Activated T-helper 1 cell treated with anti-CD3 and anti-CD28 coated beads, Interleukin-2, amount 50 U/mL, for 16 hours (primary cell): ENCODE measurements at places on chromosomes 13 and 19.

- DNase-seq = no peak
Measured at GRCh38 chr13:103573446-103573845, 507.2 kb upstream of the SLC10A2 start.

DNA sequence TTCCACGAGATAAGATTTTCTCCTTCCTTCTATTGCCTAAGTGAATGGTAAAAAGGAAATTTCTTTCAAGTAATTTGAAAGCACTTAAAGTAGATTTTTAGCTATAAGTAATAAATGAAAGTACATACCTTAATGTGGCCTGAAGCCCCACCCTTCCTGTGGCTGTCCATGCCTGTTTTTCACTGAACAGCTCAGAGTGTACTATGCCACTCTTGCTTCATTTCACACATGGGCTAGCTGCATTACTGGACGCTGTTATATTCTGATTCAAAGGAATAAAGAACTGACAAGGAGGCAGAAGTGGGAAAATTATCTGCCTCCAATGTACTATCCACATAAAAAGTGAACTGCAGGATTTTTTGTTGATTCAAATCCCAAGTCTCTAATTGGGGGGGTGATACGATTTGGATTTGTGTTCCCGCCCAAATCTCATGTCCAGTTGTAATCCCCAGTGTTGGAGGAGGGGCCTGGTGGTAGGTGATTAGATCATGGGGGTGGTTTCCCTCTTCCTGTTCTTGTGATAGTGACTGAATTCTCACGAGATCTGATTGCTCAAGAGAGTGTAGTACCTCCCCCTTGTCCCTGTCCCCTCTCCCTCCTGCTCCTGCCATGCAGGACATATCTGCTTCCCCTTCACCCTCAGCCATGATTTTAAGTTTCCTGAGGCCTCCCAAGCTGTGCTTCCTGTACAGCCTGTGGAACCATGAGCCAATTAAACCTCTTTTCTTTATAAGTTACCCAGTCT lies 154.7 kb upstream of the SGCG start:
- DNase-seq = no peak

GRCh38 chr13:99624936-99625540 lies 123.8 kb downstream of the TM9SF2 start:
- DNase-seq = no peak

DNA sequence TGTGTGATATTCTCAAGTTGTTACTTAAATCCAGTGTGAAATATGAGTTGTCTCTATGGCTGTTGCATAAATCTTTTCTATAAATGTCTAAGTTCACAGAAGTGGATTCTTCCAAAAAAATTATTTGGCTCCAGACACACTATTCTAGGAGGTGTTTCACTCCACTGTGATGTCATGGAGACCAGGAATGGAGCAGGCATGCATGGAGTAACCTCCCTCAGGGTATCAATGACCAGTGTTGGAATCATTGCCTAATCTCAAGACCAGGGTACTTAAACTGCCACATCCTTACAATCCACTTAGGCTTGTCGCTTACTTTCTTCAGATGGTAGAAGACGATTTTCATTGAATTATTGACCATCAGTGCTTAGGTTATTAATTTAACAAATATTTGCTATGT lies 55.4 kb downstream of the LRRC63 start:
- no peak for DNase-seq

DNA sequence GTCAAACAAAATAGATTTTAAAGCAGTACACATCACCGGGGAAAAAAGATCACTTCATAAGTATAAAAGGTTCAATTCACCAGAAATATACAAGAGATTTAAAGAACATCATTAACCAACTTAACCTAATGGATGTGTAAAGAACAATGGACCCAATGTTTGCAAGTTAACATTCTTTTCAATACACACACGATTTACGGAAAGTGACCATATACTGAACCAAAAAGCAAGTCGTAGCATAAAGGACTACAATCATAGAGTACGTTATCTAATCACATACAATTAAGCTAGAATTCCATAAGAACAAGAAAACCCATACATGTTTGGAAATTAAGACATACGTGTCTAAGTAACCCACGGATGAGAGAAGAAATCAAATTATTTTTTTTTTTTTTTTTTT lies 9.6 kb downstream of the TGDS start:
- no peak for DNase-seq

- DNase-seq = no peak
Measured at GRCh38 chr19:16457954-16458331, 13.8 kb downstream of the EPS15L1 start.

GRCh38 chr19:19120308-19121231 lies 17.7 kb downstream of the TMEM161A start:
- DNase-seq = no peak

GRCh38 chr13:103192511-103193135 lies 126.4 kb upstream of the SLC10A2 start:
- DNase-seq = no peak

GRCh38 chr19:3378352-3379150 lies 12.2 kb downstream of the NFIC start:
- no peak for DNase-seq

DNA sequence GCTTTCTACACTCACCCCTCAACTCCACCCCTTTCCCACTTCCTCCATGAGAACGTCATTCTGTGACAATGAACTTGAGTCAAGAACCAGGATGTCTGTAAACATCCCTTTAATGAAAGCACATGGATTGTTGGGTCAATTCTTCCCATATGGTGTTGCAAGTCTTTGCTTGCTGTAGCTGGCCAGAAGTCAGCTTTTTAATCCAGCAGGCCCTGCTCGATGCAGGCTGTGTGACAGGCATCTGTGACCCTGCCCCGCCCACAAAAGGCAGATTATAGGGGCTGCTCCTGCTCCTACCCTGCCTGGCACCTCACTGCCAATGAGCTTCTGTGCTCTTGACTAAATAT lies 78.0 kb downstream of the STARD13 start:
- no peak for DNase-seq

GRCh38 chr19:37077501-37077933 lies 716 bp upstream of the ZNF420 start:
- DNase-seq = no peak

DNA sequence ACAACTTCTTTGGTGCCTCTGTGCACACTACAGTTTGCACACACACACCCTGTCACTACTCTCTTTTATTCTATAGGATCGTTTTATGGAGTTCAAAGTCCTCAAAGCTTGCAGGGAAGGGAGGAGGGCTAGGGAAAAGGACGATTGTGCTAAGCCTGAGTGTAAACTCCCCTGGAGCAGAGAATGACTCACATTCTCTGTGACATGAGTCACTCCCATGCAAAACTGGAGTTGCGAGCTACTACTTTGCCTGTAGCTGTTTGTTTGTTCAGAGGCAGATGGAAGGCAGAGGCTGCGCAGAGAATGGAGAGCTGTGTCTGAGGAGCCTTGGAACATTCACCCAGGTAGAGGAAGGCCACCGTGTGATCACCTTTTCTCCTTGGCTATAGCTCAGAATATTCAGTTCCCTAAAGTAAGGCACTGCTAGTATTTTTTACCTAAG lies 80.5 kb upstream of the MBNL2 start:
- DNase-seq = no peak

DNA sequence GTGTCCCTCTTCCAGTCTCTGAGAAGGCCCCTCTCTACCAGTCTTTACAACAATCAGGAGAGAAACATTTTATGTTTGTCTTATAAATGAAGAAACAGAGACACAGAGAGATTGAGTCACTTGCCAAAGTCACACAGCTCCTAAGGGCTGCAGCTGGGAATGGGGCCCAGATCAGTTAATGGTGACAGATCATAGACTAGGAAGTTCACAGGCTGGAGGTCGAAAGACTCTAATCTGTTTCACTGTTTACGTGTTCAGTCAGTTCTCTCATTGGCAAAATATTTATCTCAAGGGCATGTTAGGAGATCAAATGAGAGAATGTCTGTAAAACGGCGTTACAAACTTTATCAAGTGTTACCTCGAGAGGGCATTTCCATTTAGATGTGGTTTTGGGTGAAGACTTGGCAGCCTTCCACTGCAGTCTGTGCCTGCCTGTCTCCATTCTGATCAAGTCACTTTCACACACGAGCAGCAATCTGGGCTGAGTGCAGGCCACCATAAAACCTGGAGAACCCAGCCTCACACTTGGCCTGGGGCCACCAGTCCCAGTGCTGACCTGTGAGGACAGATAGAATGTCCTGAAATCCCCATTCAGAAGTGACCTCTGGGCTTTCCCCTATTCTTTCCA lies 65.1 kb downstream of the SIAH3 start:
- DNase-seq = no peak

GRCh38 chr19:50022823-50023222 lies 2.3 kb downstream of the VRK3 start:
- no peak for DNase-seq

DNA sequence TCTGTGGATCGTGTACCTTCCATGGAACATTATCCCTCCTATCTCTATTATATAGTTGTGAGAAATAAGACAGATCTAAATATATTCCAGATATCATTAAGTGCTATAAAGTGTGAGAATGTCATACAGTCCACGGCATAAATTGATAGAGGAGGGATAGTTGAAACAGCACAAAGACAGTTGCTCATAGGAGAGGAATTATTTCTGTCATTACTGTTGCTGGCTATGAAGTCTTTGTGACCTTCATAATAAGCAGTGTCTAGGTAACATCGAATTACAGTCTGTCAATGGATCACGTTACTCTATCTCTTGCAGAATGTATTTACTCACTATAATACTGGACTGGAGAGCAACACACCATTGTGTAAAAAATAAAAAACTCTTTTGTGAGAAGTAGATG lies 671.5 kb upstream of the PCDH20 start:
- no peak for DNase-seq

GRCh38 chr13:112799394-112799793 lies 109.6 kb downstream of the ATP11A start:
- no peak for DNase-seq

- no peak for DNase-seq
Measured at GRCh38 chr19:4817467-4818277, 13.8 kb downstream of the TICAM1 start.
